Activated T-cell treated with anti-CD3 and anti-CD28 coated beads, Interleukin-2, amount 50 U/mL, for 72 hours (primary cell): ENCODE measurements at places on chromosomes 3 and 15. TPM values are rescaled to one million over a fixed set of nuclear protein-coding genes. Genes with fewer than 3 reads are reported as not detected.

GRCh38 chr3:139481116-139481515, 4.8 kb upstream of the RBP2 start:
- no peak for DNase-seq

- no peak for DNase-seq
Measured at GRCh38 chr3:40166997-40167396, 142.5 kb upstream of the EIF1B start.

DNA sequence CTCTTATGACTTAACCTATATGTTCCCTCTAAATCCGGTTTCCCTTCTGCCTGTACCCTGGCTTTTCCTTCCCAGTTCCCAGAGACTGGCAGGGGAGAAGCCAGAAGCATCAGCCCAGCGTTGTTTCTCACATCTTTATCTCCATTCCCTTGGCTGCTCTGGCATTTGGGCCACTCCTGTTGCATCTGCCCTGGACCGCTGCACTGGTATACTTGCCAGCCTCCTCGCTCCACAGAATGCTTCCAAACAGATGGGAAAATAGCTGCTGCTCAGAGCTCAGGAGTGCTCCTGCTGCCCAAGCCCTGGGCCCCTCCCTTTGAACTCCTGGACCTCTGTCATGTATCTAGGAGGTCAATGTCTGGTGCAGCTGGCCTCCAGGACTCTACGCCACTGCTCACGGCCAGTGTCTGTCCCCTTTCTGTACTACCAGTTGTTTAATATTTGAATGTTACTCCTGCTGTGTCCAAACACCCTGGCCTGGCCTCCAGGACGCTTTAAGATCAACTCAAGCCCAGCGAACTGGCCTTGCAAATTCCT, 6.8 kb downstream of the SPINT1 start:
- no peak for DNase-seq

GRCh38 chr3:197525706-197526105, 30.1 kb downstream of the BDH1 start:
- DNase-seq = no peak

The GRIP2 gene
- 0.07 TPM for total RNA-seq

- DNase-seq = no peak
Measured at GRCh38 chr15:48547286-48547685, 98.2 kb downstream of the FBN1 start.

The ZNF619 gene
- total RNA-seq = 9.8 TPM

GRCh38 chr3:39329493-39329892, at the start of gene CCR8:
Gene CCR8 (plus strand): TSS chr3:39329709. CDS start chr3:39332332, 2,623 bp downstream.
- no peak for DNase-seq

- DNase-seq = no peak
Measured at GRCh38 chr3:38582316-38582715, 67.2 kb downstream of the SCN5A start.

The EFHB gene
- total RNA-seq = 0.89 TPM

The THSD4 gene
- total RNA-seq = not detected

DNA sequence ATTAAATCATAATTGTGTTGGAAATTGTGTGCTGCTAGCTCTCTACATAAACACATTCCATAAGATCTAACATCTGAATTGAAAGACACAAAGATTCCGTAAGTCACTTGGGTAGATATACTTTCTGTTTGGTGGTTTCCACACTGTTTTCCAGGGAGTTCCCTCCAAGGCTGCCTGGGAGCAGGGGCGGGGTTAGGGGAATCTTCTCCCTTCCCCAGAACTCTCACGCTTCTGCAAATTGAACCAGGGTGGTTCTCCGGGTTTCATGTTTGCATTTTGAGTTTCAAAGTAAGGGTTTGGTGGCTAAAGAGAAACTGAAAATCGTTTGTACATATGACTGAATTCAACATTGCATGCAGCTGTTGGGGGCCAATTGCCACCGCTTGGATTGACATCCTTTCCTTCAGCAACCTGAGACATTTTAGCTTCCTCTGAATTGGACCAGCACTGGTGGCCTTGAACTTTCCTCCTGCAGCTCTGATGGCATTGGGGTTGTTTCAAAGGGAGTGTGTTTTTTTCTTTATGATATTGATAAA, 192.7 kb upstream of the FEZF2 start:
- DNase-seq = no peak

The MASP1 gene
- total RNA-seq = not detected

The EXD1 gene
- total RNA-seq = not detected

The ALG1L2 gene
- total RNA-seq = not detected

DNA sequence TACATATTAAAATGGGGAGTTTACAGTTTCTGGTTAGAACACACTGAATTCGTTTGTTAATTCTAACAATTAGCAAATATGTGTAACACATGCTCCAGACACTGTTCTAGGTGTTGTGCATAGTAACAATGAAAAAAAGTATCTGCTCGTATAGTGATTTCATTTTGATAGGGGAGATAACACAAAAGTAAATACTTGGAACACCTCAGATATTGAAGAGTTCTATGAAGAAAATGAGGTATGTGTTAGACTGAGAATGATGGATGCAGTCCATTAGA, 6.8 kb upstream of the TMF1 start:
- DNase-seq = no peak

The ASB14 gene
- not detected for total RNA-seq

GRCh38 chr15:93111451-93111850, 22.4 kb upstream of the RGMA start:
- no peak for DNase-seq

GRCh38 chr15:42584031-42584765, 8.8 kb downstream of the STARD9 start:
- DNase-seq = no peak

DNA sequence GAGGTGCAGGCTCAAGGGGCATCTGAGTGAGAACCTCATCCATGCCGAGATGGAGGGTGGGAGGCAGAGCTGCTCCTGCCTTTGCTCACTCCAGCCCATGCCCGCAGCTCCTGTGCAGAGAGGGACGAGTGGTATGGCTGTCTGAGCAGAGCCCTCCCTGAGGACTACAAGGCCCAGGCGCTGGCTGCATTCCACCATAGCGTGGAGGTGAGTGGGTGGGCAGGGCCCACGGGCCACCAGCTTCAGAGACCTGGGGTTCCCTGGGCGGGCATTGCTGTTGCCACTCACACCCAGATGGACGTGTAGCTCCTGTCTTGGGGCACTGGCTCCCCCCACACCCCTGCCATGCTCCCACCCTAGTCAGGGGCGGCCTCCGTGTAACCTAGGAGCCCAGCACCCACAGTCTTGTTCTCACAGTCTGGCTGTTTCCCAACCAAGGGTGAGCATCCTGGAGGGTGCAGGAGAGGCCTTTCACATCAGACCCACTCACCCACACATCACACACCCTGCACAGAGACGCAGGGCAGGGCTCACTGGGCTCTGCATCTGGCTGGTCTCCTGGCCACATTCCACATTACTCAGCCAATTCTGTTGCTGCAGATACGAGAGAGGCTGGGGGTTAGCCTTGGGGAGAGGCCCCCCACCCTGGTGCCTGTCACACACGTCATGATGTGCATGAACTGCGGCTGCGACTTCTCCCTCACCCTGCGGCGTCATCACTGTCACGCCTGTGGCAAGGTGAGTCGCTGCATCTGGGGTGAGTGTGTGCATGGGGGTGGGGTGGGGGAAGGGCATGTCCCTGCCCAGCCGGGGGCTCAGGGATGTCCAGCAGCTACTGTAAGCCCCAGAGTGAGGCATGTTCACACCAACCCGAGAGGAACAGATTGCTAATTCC, 25.3 kb upstream of the NR2C2 start:
- DNase-seq = no peak

GRCh38 chr3:33054100-33055092, 42.5 kb downstream of the GLB1 start:
- DNase-seq = no peak

The CLSTN2 gene
- total RNA-seq = not detected

DNA sequence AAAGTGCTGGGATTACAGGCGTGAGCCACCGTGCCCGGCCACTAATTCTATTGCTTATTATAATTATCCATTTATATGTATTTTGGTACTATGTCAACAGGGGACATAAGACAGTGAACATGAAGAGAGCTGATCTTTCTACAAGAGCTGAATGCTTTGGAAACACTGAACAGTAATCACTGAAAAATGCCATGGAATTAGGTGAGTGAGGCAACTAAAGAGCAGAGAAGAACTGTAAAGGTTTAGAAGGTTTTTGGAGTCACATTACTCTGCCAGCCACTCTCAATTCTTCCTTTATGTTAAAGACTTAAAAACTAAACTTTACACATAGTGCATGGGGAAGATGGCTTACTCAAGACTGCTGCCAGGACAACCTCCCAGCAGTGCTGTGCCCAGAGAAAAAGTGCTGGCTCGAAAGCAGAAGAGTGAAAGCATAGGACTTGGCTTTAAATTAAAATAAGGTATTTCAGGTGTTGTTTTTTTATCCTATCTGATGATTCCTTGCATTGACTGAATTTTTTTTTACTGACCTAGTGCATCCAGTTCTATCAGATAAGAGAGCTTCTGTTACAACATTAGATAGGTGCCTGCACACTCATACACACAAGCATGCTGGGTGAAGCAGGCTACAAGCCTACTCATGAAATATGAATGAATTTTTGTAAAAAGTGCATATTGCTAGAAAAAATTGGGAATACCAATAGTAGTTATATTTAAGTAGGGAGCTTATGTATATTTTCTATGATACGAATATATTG, 28.7 kb upstream of the CACNA2D3 start:
- DNase-seq = no peak

DNA sequence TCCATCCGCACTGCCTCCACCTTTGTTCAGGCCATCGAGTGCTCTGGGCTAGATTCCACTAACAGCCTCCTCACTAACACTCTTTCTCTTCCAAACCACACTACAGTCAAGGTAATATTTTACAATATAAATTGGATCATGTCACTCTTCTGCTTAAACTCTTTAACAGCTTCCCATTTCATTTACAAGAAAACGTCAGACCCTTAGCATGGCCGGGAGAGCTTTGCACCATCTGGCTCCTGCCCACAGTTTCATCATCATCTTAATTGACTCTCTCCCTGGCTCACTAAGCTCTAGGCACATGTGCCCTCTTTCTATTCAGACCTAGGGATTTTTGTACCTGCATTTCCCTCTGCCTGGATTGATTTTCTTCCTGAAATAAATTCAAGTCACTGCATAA, 354.7 kb downstream of the FGF12 start:
- no peak for DNase-seq

DNA sequence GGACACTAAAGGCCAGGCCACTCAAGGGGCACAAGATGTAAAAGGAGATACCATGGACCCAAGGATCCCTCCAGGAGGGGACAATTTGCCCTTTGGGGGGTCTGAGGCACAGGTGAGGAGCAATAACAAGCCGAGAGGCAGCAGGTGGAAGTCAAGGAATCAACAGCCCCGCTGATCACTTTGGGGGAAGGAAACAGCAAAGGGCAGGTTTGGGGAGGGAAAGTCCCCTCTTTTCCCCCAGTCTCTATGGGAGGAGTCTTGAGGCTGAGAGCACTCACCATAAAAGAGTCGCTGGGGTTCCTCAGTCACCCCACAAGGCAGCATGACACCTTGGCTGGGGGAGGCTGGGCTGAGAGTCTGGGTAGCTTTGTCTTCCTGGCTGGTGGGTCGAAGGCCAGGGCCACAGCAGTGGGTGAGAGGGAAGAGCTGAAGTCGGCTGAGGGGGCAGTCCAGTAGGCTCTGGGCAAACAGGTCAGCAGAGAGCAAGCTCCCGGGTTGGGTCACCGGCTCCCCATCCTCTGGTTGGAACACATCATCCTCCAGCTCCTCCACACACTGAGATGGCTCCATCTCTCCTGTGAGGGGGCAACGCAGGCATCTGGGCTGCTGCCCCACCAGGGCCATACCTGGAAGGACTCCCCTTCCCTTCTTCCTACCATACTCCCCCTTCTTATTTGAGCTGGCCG, 3.0 kb downstream of the BMF start:
- DNase-seq = peak; percentile 57

DNA sequence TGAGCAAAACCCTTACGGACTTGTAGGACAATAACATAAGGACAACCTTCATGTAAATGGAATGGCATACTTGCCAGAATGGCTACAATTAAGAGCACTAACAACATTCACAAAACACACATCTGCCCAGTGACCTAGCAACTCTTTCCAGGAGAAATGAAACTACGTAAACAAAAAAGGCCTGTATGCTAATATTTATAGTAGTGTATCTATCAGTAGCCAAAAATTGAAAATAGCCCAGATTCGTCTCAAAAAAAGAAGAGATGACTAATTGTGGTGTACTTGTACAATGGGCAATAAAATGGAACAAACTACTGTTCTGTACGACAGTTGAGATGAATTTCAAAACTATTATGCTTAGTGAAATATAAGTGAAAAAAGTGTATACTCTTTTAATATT, 38.4 kb downstream of the CMC1 start:
- no peak for DNase-seq

DNA sequence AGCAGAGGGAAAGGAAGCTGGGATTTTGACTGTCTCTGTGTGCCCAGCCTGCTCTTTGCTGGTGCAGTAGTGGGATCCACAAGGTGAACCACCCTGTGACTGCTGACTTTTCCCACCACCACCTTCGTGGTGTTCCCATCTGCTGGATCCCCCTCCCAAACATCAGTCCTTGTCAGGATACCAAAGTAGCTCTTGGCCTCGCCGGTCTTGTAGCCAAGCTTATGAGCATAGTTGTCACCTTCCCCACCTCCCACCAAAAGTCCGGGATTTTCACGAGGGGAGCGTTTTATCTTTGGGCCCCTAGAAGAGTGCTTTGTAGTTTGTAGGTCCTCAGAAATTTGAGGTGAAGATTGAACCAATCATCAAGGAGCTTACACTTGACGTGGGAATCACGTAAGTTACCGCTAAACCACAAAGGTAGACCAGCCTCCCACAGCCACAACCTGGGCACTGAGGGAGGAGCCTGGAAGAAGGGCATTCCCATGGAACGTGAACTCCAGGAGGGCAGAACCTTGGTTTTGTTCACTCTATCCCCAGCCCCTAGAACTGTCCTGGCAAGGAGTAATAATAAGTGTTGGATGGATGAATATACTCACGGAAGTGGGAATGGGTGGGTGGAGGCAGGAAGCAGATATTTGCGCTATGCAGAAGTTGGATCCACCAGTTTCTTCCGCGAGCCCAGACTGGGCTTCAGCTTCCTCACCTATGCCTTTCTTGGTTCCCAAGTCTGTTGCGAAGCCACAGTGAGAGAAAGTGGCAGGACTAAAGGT, 814 bp upstream of the TEX264 start:
- no peak for DNase-seq

DNA sequence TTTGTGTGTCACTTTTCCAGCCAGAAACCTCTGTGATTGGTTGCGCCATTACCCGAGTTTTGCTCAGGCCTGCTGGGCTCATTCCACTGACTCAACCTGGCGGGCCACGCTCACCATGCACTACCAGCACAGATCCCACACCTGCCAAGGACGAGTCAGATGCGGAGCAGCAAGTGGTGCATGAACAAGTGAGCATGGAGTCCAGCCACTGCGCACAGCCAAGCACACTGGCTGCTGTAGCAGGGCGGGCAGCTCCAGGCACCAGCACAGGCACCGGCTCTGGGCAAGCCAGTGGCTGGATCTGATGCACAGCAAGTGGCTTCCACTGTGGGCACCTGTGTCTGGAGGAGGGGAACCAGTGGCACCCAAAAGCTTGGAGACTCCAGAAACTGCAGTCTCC, 110.4 kb downstream of the CBLB start:
- DNase-seq = no peak

The TIGIT gene
- 77.2 TPM for total RNA-seq

GRCh38 chr3:37052860-37053259, 59.5 kb downstream of the MLH1 start:
- no peak for DNase-seq

The DZIP1L gene
- 0.23 TPM for total RNA-seq

GRCh38 chr3:123042413-123042812, 14.8 kb upstream of the SEMA5B start:
- DNase-seq = no peak
